ENCODE measurements at places on chromosomes 3 and 15.

DNA sequence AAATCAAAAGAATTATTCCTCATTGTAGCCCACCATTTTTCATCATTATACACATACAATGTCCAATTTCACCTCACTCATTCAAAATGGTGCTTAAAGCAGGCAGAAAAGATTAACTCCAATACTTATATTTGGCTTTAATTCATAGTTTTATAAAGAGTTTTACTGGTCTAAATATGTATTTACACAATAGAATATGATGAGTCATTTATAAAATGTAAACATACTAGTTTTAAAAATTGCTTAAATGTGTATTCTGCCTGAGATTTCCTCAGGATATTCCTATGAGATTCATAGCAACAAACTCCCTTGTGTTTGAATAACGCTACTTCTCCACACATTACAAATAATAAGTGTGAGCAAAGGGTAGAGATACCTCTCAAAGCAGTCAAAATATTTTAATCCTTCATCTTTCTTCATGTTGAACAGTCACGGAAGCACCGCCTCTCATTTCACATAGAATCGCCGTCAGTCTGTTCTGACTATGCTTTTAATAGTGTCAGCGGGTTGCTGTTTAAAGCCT is 75.7 kb upstream of the GBE1 start:
- no peak for DNase-seq

DNA sequence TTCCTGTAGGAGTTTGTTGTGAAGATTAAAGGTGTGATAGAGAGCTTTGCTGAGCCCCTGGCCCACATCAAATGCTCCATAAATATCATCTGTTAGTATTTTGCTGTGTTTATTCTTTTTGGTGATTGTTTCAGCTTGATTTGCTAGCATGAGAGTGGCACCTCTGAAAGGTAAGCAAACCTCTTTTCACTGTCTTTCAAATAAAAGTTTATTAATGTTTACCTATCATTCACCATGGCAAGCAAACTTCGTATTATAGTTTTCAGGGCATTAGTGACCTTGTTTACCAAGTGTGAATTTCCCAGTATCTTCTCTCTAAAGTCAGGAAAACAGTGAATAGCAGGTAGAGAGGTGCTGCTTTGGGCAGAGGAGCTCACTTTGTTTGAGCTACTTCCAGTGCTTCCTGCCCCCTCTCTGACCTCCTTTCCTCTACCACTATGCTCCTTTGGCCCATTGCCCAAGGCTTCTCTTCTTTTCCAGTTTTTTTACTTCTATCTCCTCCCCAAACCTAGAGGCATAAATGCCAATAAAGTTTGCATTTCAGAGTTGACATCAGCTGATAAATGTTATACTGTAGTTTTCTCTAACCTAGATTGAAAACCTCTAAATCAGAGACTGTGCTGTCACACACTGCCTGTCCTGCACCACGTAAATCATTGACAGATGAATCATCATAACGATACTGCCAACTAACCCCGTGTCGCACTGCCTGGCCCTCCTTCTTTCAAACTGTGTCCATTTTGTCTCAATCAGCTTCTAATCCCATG is 569.0 kb downstream of the TUSC7 start:
- peak; percentile 1 for DNase-seq

- DNase-seq: peak; percentile 29
These were observed 106.4 kb downstream of the FBLN2 start for GRCh38 chr3:13655061-13655913.

DNA sequence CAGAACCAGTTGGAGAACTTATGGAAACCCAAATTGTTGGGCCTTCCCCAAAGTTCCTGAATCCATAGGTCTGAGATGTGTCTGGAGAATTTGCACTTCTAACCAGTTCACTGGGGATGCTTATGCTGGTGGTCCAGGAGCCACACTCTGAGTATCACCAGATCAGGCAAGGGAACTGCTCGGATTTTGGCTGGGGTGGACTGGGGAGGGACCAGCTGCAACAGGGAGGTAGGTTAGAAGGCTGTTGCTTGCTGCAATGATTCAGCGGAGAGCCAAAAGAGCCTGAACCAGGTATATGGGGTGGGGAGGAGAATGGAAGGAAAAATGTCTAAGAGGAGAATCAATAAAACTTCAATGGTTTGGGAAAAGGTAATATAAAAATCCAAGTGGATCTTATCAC is 45.9 kb upstream of the EPHB1 start:
- DNase-seq: no peak

- DNase-seq: no peak
These were observed 21.4 kb upstream of the PAQR5 start for GRCh38 chr15:69277316-69277715.

DNA sequence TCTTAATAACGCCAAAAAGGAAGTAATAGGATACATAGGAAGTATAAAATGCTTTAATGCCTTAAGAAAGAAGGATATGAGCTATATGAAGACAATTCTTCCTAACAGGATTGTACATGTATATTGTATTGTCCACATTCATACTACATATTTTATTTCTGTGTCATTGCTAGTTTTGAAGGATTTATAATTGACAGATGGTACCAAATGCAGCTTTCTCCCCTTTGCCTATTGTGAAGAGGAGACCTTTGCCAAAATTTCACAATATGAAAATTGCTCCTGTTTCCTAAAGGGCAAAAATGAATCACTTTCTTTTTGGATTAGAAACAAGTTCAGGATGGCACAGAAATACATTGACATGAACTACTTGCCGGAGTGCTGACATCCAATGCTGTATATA is 34.8 kb upstream of the EOMES start:
- DNase-seq: no peak

- no peak for DNase-seq
These were observed 103.0 kb downstream of the LARS2 start for GRCh38 chr3:45491344-45491743.

GRCh38 chr3:107663266-107663665 is 140.5 kb downstream of the BBX start:
- no peak for DNase-seq

- DNase-seq: peak; percentile 21
These were observed 311.6 kb downstream of the CNTN6 start for GRCh38 chr3:1404270-1404962.

- no peak for DNase-seq
These were observed 6.9 kb downstream of the ADAMTS7 start for GRCh38 chr15:78804391-78804792.

DNA sequence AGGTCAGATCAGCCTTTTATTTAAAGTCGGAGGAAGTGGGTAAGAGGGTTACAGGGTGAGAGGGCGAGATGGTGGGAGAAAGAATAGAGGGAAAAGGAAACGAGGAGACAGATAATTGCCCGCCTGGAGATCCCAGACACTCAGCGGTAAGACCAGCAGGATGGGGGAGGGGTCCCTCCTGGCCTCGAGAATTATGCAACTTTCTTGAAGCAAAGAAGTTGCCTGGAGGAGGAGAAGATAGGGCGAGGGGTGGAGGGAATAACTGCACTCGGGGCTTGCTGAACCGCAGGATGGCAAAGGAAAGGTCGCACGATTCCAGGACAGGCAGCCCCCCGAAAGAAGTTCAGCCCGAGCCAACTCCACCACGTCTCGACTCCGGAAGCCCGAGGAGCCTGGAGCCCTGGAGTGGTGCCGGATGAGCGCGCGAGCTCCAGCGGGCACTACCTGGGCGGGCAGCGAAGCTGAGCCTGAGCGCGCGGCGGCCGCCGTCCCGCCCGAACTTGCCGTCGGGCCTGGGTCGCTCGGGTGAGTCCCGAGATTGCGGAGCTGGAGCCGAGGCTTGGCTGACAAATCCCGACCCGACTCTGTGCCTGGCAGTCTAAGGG is 402 bp downstream of the WWTR1 start:
- DNase-seq: peak; percentile 75

GRCh38 chr3:40152482-40153133 is 156.9 kb upstream of the EIF1B start:
- no peak for DNase-seq

DNA sequence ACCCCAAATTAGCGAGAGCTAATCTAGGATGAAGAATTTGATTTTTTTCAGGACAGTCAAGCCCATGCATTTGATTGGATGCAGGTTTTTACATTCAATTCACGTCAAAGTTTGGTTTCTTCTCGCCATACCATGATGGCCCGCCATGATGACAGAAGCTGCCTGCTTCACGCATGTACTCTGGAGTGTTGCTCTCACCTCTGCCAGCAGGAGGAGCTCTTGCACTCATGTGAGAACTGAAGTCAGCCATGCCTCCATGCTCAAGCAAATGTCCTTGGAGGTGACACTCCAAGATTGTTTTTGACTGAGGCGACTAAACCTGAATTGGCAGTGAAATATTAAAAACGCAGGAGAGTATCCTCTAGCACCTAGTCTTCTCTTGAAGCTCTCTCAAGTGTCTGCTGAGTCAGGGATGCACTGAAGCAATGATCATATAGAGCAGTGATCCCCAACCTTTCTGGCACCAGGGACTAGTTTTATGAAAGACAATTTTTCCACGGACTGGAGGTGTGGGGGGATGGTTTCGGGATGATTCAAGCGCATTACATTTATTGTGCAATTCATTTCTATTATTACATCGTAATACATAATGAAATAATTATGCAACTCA is 120.9 kb downstream of the SAMMSON start:
- peak; percentile 74 for DNase-seq

- DNase-seq: no peak
These were observed 255.9 kb downstream of the EPHA6 start for GRCh38 chr3:97070302-97070701.

DNA sequence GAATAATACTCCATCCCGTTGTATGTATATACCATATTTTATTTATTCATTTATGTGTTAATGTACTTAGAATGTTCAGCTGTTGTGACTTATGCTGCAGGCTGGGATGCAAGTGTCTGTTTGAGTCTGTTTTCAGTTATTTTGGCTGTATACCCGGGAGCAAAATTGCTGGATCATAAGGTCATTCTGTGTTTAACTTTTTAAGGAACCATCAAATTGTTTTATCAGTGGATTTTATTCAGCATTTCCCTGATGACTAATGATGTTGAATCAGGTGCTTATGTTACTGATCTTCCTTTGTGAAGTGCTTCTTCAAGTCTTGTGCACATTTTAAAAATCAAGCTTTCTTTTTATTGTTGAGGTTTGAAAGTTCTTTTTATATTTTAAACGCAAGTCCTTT is 118.1 kb downstream of the SLC25A26 start:
- peak; percentile 68 for DNase-seq

GRCh38 chr3:171168086-171168485 is 141.6 kb upstream of the SLC2A2 start:
- DNase-seq: peak; percentile 33

DNA sequence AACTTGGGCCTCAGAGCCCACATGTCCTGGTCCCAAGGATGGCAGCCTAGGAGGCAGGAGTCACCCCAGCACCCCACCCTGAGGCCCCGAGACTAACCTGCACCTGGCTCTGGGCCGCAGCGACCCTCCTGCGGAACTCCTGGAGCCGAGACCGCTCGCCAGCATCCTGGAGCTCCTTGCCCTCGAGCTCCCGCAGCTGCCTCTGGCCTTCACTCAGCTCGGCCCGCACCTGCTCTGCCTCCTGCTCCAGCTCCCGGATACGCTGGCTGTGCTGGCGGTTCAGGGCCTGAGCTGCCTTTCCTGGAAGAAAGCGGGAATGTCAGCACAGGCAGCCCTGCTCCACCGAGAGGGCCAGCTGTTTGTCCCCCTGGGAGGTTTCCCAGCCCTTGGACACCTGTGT is 13.2 kb downstream of the KIF7 start:
- DNase-seq: no peak

GRCh38 chr15:45121706-45122417 is 7.7 kb downstream of the DUOXA2 start:
- peak; percentile 89 for DNase-seq

DNA sequence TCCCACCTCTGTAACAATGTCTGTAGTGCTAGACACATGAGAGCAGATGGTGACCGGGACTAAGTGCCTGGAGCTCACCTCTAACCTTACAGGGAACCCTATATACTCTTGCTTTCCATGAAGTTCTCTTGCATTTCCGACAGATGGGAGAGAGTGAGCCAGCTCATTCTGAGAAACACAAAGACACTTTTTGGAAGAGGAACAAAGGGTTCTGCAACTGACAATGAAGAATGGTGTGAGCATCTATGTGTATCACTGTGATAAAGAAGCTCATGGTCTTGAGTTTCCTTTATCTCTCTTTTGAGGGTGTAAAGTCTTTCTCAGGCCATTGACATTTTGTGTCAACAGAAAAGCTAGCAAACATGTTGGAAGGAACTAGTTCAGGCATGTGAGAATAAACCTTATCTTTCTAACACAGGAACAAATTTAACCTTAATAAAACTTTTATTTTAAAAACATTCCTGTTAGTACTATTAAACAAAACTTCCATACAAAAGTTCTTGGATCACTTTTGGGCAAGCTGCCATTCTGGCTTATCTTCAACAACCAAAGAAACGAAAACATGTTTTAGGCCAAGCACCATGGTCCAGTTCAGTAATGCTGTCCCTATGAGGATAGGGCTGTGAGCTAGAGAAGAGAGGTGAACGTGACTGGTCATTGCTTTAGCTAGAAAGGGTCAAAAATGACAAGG is 142.7 kb downstream of the THRB start:
- peak; percentile 42 for DNase-seq

- no peak for DNase-seq
These were observed 2.6 kb upstream of the HHATL start for GRCh38 chr3:42705058-42705767.

DNA sequence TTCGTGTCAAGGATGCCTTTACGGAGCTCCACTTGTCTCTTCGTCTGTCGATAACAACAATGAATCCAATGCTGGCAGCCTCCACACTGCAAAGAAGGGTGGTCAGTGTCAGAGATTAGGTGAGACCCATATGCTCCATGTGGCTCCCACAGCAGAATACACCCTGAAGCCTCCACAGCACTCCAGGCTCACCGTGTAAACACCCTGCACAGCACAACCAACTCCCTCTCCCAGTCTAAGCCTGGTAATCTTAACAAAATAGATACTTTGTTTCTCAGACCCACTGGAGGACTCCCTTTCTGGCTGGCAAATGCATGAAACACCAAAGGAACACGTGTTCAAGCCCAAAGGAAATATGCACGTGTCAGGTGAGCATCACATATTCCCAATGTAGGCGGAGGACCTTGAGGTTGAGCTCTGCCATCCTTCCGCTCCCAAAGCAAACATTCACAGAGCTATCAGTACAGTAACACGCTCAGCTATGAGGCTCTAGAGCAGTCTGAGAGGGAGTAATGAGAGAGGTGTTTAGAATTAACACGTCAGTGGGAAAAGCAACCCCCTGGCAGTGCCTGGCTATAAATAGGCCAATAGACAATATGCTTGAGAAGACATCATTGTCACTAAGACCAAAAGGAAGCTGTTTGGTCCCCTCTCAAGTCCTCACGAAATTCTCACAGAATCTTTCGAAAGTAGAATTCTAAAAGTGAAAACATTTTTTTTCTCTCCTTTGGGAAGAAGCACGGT is 86.7 kb downstream of the MCF2L2 start:
- DNase-seq: no peak

DNA sequence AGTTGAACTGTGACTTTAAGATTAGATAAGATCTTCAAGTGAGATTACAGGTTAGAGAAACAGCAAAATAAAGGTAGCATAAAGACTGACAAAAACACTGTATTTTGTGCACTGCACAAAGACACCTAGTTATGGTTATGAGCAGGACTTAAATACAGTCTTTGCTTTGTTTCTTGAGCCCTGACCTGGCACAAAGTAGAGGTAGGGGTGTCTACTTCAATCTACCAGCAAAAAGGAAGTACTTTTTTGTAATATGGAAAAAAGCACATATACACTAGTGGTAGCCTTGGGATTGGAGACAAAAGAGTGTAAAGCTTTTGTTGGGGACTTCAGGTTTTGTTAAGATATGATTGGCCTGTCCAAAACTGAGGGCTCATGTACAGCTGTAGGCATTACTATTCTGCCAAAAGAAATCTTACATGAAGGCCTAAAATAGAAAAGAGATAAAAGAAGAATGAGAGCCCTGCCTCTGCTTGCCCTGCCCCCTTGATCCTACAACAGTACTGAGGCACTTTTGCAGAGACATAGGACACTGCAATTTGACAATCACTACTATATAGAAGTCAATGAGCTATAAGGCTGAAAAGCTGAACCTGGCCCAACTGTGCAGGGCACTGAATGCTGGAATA is 194.3 kb downstream of the CBLB start:
- DNase-seq: no peak

All from iris pigment epithelial cell (primary cell).